ENCODE measurements at places on chromosomes 11 and 22. TPM values are rescaled to one million over a fixed set of nuclear protein-coding genes. Genes with fewer than 3 reads are reported as not detected.

DNA sequence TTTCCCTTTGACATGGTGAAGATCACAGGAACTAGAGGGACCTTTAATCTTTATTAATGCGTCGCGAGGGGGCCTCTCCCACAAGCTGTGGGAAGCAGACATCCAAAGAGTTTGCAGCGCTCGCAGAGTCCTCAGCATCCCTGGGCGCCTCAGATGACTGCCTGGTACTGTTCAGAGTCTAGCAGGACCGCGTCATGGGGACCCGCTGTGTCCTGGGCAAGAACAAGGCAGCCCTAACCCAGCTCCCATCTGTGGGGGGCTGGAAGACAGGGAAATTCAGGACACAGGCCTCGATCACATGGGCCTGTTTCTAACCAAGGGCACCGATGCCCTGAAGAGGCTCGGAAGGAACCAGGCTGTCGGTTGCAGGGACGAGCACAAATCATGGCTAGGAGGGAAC, 40.0 kb downstream of the CACNG2 start:
- H3K27me3 ChIP-seq = peaks cover 8% of the 10 kb centered on the region
- peaks cover 15% of the 10 kb centered on the region for H3K4me1 ChIP-seq
- no peak for DNase-seq
- H3K4me3 ChIP-seq = no peak overlapping the region

GRCh38 chr11:5240458-5240857, 6.2 kb upstream of the HBD start:
- no peak overlapping the region for H3K27ac ChIP-seq
- no peak overlapping the region for H3K4me3 ChIP-seq
- H3K36me3 ChIP-seq = no peaks in the 10 kb centered on the region
- no peaks in the 10 kb centered on the region for H3K4me1 ChIP-seq
- H3K27me3 ChIP-seq = no peaks in the 10 kb centered on the region

DNA sequence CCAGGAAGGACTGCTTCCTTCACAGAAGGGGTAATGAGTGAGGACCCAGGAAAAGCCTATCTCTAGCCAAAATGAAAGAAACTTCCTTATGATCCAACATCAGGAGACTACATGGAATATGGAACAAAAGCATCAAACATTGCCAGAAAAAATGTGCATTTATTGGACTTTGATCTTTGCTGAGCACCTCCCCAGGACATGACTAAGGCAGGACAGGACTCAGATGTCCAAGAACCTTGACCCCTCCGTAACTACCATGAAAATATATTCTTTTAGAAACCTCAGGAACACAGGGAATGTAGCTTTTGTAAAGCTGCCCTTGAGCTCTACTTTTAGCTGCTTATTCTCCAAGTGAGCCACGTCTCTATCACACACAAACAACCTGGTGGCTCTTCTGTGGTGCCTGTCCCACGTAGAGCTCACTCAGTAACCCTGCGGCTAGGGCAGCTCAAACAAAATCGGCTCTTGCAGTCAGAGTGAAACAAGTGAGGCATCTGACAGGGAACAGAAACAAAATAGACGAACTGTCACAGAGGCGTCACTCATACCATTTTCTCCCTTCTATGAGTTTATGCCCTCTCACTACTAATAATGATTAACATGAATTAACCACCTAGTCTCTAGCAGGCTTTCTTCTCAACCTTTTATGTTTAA, 471.5 kb upstream of the API5 start:
- no peak overlapping the region for H3K4me3 ChIP-seq
- no peak for DNase-seq
- H3K36me3 ChIP-seq = no peaks in the 10 kb centered on the region
- no peaks in the 10 kb centered on the region for H3K27me3 ChIP-seq
- H3K27ac ChIP-seq = no peak overlapping the region

DNA sequence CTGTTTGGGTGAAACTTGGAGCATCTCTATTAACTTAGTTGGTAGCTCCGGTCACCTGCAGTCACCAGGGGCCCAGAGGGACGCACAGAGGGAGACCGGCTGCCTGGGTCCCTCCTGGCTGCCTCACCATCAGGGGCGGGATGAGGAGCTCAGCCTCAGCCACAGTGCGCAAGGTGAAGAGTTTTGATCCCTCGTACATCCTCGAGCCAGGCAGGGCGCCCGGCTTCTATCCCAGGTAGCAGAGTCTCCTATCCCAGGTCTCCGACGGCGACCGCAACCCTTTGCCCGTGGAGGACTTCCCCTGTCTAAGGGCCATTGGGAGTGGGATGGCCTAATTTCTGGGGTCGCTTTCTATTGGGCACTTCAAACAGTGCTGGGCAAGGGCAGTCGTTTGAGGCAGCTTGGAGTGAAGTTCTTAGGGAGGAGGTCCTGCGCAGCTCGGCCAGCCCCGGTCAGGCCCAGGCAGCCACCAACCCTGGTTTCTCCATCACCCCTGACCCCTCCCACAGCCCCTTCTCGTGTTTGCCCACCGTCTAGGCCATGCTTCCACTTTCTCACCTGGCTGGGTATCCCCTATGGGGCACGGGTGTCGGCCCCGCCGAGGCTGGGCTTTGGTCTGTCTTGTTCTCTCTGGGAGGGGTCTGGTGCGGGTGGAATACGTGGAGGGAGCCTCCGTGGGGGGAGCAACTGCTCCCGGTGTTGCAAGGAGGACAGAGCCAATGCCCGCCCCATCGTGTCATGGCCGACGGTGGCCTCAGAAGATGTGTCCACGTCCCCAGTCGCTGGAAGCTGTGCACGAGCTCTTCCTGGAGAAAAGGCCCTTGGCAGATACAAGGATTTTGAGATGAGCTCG, 3.6 kb upstream of the MRGPRG start:
- no peak overlapping the region for H3K4me3 ChIP-seq
- H3K27me3 ChIP-seq = peaks cover 71% of the 10 kb centered on the region
- H3K4me1 ChIP-seq = no peaks in the 10 kb centered on the region
- peak; percentile 4 for DNase-seq

The DDI1 gene
- not detected for total RNA-seq

- DNase-seq = no peak
- no peaks in the 10 kb centered on the region for H3K27me3 ChIP-seq
- H3K4me1 ChIP-seq = no peaks in the 10 kb centered on the region
Measured at GRCh38 chr11:22703591-22703990, 37.2 kb downstream of the GAS2 start.
